CD4-positive, alpha-beta T cell treated with Interleukin-6 for 4 hours (primary cell): ENCODE measurements at places on chromosomes 11 and 22.

DNA sequence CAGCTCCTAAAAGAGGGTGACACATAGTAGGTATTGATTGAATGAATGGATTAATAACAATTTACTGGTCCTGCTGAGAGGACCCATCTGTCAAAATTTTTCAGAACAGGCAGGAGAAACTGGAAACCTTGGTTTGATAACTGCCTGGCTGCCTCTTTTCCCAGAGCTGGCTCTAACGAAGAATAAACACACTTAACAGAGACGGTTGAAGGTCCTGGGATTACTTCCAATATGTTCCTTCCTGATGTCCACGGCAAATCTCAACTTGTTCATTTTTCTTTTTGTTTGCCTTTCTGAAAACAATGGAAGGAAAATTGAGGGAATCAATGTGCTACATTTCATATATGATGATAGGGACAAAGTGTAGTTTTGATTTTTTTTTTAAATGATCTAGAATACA, 76.5 kb upstream of the SYT13 start:
- DNase-seq, result no peak

GRCh38 chr22:27571463-27572277, 229.9 kb downstream of the MN1 start:
- no peak for DNase-seq

- no peak for DNase-seq
These were observed 59.1 kb downstream of the ETS1 start for GRCh38 chr11:128528294-128528693.

GRCh38 chr11:62124186-62125113, 639 bp downstream of the INCENP start:
- peak; percentile 14 for DNase-seq

GRCh38 chr22:43228330-43228729, 41.4 kb upstream of the TTLL12 start:
- DNase-seq, result peak; percentile 33

DNA sequence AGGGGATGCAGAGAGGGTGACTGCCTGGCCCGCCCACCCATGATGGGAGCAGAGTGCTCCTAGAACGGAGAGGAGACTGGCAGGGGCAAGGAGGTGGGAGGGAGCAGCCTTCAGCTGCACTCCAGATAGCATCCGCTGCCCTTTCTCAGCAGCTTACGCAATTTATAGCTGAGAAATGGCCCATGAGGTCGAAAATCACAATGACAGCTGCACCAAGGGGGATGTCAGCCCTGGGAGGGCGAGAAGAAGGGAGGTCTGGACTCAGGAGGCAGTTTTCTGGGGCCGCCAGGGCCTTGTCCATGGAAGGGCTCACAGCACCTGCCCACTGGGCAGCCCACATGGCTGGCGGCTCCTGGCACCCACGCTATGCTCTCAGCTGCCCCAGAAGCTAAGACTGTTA, 17.6 kb upstream of the MOB2 start:
- DNase-seq, result no peak

DNA sequence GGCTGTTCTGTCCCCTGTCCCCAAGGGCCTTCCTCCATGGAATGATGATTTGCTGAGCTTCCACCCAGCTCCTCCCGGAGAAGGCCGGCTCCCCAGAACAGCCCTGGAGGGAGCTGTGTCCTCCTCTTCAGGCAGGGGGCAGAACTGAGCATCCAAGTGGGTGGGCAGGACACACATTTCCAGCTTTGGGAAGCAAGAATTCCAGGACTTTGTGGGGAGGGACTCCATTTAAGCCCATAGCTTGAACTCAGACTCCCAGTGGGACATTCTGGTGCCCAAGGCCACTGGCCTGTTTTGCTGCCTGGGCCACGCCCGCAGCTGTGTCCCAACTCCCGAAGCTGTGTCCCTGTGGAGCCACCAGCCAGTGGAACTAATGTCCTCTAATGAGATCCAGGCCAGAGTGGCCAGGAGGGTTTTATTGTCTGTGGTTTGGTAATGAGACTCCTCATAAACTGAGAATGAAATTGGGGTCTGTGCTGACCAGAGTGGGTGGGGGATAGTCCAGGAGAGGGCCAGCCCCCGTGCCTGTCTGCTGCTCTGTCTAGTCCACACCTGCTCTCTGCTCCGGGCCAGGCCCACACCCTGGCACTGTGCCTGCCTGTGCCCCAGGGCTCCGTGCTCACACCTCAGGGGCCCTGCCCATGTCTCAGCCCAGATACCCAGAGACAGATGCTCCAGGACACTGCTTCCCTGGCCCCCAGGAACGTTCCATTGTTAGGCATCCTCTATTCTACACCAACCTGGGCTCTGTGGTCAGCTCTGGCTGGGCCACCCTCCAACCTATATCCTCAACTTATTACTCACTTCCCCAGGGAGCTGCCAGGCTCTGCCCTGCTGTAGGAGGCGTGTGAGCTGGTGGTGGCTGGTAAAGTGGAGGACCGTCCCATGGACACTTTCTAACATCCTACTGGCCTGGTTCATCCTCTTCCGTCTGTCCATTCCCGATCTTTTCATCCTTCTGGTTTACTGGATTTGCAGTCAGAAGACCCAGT, 7.6 kb downstream of the NECTIN1 start:
- DNase-seq, result no peak

GRCh38 chr22:46622081-46622521, 1.9 kb downstream of the GRAMD4 start:
- DNase-seq, result no peak

DNA sequence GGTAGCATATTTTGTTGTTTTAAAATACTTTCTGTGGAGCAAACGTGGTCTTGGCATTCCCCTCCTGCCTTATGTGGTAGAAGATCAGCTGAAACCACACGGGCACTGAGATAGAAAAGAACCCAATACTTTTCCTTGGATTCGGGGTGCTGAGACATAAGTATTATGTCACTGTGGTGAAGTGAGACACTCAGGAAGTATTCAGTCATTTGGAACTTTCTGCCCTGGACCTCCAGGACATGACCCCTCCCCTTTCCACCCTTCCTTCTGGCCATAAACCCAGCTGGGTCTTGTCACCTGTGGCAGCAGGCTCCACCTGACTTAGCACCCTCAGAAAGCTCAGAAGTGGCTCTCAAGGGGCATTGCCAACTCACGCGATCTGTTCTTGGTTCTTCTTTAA, 123.4 kb downstream of the SWAP70 start:
- no peak for DNase-seq

DNA sequence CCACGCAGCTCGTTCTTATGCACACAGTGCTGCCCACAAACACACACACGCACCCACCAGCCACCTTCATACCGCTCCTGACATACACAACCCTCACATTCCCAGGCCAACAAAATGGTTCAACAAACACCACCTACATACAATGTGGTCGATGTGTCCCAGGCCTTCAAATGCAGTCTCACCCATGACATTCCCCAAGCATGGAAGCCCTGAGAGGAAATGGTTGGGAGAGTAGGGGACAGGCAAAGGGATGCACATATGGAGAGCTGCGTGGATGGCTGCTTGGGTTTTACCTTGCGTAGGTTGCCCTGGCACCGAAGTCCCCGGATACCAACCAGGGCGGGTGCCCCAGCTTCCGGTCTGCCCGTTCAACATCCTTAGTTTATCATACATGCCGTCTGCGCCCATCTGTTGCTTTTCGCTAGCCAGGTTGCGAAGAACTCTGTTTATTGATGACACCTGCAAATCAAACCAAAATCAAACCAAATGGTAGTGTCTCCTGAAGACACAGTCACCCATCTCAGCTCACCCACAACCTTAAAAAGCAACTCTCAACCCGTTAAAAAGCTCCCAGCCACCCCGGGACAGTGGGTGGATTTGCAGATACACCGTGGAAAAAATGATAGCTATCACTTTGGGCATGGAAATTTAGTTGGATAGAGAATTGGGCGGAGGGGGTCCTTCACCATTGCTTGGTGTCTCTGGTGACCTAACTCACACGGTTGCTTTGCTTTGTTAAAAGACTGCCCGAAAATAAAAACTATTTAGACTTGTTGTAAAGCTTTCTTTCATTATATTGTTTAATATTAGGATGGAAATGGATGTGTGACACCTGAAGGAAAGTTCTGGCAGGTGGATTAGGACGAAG, 10.5 kb downstream of the PAX6 start:
- DNase-seq, result no peak

- no peak for DNase-seq
These were observed 19.4 kb upstream of the VSTM5 start for GRCh38 chr11:93869830-93870229.

GRCh38 chr22:35308480-35309021, 8.9 kb downstream of the TOM1 start:
- no peak for DNase-seq

GRCh38 chr11:36583667-36584066, 10.6 kb upstream of the IFTAP start:
- DNase-seq, result no peak
